Effector memory CD8-positive, alpha-beta T cell (primary cell): ENCODE measurements at places on chromosomes 2 and 18.

DNA sequence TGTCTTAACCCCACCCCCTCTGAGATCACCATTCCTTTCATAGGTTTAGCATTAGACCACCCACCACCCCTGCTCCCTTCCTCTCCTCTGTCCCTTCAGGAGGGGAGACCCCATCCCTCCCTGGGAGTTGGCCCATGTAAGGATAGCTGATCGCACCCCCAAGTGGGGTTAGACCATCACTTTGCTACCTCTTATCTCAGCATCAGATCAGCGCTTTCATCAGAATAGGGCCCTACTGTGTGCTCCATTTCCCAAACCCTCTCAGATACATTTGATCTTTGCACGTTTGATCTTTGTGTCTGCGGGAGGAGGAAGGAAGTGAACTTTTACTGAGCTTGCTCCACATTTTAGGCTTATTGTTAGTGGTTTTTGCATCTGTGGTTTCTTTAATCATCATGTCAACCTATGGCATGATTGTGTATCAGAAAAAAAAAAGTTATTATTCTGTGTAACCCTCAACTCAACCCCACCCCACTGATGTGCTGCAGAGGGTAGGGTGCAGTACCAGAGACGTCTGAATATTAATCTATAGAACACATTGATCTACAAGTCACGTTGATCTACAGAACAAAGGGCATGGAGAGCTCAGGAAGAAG lies 81.2 kb downstream of the PDCL3 start:
- peaks cover 2% of the 10 kb centered on the region for H3K36me3 ChIP-seq
- peak overlapping the region; percentile 64 for H3K4me3 ChIP-seq
- peak overlapping the region; percentile 50 for H3K27ac ChIP-seq
- H3K4me1 ChIP-seq, result peaks cover 24% of the 10 kb centered on the region

GRCh38 chr2:16282511-16282910 lies 342.2 kb downstream of the MYCN start:
- H3K36me3 ChIP-seq, result no peaks in the 10 kb centered on the region
- no peak for DNase-seq
- H3K27ac ChIP-seq, result no peak overlapping the region
- H3K27me3 ChIP-seq, result no peaks in the 10 kb centered on the region

- peaks cover 18% of the 10 kb centered on the region for H3K4me1 ChIP-seq
- no peak overlapping the region for H3K27ac ChIP-seq
- no peak overlapping the region for H3K4me3 ChIP-seq
- no peak for DNase-seq
- H3K36me3 ChIP-seq, result no peaks in the 10 kb centered on the region
Observed at GRCh38 chr2:202717598-202718310, 83.0 kb downstream of the FAM117B start.

GRCh38 chr2:70473101-70473722 lies 80.4 kb downstream of the TGFA start:
- peaks cover 18% of the 10 kb centered on the region for H3K4me1 ChIP-seq
- H3K27me3 ChIP-seq, result no peaks in the 10 kb centered on the region
- no peak overlapping the region for H3K27ac ChIP-seq
- no peak for DNase-seq

GRCh38 chr2:56347881-56348280 lies 164.1 kb downstream of the CCDC85A start:
- H3K27ac ChIP-seq, result no peak overlapping the region
- no peak for DNase-seq
- H3K4me3 ChIP-seq, result no peak overlapping the region
- H3K4me1 ChIP-seq, result no peaks in the 10 kb centered on the region
- no peaks in the 10 kb centered on the region for H3K36me3 ChIP-seq

- H3K27me3 ChIP-seq, result peaks cover 6% of the 10 kb centered on the region
- no peak overlapping the region for H3K4me3 ChIP-seq
- peaks cover 8% of the 10 kb centered on the region for H3K4me1 ChIP-seq
Observed at GRCh38 chr2:235541016-235541415, 47.2 kb downstream of the AGAP1 start.

DNA sequence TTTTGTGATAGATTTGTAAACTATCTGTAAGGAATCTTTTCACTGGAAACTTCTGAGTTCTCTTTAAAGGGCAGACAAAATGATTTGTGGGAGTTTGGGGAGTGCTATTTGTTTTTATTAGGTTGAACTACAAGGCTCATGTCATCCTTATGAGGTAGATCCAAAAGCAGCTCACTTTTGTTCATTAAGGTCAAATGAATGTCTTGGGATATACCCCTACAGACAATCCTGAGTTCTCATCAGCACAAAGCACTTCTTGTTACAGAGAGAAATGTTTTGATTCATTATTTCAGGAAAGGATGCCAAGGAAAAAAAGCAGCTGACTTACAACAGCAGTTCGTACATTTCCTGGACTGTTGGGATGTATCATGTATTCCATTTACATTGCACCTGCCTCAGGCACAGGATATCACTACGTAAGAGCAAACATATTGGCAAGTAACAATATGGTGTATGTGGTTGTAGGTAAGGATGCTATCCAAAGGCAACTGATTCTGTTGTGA lies 68.9 kb downstream of the DCC start:
- no peaks in the 10 kb centered on the region for H3K4me1 ChIP-seq
- no peak overlapping the region for H3K4me3 ChIP-seq
- no peaks in the 10 kb centered on the region for H3K36me3 ChIP-seq
- no peak overlapping the region for H3K27ac ChIP-seq
- no peaks in the 10 kb centered on the region for H3K27me3 ChIP-seq
- no peak for DNase-seq

- peaks cover 76% of the 10 kb centered on the region for H3K36me3 ChIP-seq
- H3K27ac ChIP-seq, result peak overlapping the region; percentile 67
- peaks cover 33% of the 10 kb centered on the region for H3K4me1 ChIP-seq
- H3K27me3 ChIP-seq, result no peaks in the 10 kb centered on the region
- no peak for DNase-seq
- no peak overlapping the region for H3K4me3 ChIP-seq
Observed at GRCh38 chr2:216169087-216169486, 59.9 kb downstream of the XRCC5 start.

- peaks cover 16% of the 10 kb centered on the region for H3K27me3 ChIP-seq
- H3K4me3 ChIP-seq, result no peak overlapping the region
- H3K27ac ChIP-seq, result no peak overlapping the region
- H3K36me3 ChIP-seq, result peaks cover 3% of the 10 kb centered on the region
- no peak for DNase-seq
Observed at GRCh38 chr2:222751821-222752719, 80.6 kb downstream of the MOGAT1 start.

DNA sequence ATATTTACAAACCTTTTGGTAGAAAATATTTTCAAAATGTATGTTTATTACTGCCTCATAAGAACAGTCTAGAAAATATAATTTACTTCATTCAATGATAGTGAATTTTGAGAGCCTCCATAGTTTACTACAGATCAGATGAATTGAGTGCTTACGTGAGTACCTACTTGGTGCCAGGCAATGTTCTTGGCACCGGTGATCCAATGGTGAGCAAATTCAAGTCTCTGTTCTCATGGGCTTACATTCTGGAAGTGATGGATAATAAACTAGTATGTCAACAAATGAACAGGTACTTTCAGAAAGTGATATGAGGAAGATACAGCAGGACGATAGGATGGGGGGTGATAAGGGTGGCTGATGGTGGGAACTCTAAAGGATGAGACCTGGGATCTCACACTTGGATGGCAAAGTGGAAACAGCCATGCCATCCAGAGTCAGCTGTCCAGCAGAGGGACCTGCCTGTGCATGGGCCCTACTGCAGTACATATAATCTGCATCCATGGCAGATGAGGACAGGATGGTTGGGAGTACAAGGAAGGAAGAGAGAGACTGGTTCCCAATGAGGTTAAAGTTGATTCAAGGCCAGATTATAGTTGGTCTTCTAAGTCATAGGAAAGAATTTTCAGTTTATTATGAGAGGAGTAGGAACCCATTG lies 277.0 kb downstream of the NEDD4L start:
- no peak overlapping the region for H3K4me3 ChIP-seq
- no peak for DNase-seq

DNA sequence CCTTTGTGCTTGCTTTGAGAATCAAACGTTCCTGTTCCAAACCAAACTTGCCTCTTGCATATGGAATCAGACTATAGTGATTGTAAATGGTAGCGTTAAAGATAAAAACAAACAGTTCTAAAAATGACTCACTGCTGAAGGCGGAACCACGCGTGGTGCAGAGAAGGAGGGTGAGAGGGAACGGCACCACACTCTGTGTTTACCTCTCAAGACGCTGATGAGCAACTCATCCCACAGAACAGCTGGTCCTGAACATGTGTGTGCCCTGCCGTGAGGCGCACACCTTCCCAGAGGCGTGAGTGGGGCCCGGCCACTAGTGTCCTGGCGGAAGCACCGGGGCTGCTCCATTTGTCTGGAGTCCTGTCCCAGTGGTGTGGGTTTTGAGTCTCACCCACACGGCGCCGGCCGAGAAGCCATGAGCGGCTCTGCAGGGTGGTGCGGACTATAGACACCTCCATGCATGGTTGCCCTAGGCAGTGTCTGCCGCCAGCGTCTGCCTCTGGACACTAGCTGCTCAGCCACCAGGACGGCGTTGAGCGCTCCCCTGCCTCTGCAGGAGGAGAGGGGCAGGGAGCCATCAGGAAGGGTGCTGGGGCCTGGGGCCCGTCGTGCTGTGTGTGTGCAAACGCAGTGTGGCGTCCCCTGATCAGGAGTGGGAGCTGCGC lies 52.1 kb downstream of the NFATC1 start:
- no peak for DNase-seq
- H3K27ac ChIP-seq, result no peak overlapping the region
- H3K4me1 ChIP-seq, result peaks cover 12% of the 10 kb centered on the region
